ENCODE measurements at places on chromosomes 6 and 20.

GRCh38 chr6:53320964-53321363, 27.8 kb downstream of the ELOVL5 start:
- no peak for DNase-seq

DNA sequence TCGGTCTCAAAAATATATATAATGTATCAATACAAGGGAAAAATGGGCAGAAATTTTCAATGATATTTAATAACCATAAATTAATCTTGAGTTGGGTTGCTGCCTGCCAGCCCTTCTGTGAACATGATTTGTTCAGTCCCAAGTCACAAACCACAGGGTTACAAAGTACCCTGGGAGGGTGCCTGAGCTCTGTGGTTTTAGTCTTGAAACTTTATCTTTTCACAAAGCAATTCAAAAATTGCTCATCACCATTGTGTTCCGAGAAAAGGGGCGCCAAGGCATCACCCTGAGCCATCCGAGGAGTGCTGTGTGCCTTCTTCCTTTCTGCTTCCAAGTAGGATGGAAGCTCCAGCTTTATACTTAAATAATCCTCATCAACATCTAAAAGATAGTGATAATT, 141.6 kb upstream of the AKAP12 start:
- DNase-seq = no peak

DNA sequence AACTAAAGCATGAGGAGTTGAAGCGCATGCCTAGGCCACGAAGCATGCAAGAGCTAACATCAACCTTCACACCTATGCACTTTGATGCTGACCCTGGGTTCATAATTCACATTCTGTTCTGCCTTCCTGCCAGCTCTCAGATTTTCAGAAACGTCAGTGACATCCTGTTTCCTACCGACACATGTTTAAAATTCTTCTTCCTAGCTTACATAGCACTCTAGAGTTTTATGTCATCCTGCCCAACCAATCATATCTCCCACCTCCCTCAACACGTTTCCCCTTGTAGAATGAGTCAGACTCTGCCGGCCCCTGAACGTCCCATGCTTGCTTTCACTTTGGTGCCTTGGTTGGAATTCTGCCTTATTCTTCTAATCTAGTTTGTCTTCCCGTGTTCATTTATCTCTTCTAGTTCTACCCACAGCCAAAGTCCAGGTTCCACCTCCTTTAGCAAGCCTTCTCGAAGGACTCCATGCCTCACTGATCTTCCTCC, 97.2 kb upstream of the MAP7 start:
- peak; percentile 78 for DNase-seq

DNA sequence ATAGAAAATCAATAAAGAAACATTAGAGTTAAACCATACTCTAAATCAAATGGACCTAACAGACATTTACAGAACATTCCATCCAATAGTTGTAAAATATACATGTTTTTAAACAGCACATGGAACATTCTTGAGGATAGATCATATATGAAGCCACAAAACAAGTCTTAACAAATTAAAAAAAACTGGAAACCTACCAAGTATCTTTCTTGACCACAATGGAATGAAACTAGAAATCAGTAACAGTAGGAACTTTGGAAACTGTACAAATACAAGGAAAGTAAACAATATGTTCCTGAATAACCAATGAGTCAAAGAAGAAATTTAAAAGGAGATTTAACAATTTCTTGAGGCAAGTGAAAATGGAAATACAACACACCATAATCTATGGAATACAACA, 91.2 kb upstream of the GLP1R start:
- no peak for DNase-seq

- no peak for DNase-seq
Measured at GRCh38 chr6:35585658-35586057, 73.0 kb upstream of the TULP1 start.

DNA sequence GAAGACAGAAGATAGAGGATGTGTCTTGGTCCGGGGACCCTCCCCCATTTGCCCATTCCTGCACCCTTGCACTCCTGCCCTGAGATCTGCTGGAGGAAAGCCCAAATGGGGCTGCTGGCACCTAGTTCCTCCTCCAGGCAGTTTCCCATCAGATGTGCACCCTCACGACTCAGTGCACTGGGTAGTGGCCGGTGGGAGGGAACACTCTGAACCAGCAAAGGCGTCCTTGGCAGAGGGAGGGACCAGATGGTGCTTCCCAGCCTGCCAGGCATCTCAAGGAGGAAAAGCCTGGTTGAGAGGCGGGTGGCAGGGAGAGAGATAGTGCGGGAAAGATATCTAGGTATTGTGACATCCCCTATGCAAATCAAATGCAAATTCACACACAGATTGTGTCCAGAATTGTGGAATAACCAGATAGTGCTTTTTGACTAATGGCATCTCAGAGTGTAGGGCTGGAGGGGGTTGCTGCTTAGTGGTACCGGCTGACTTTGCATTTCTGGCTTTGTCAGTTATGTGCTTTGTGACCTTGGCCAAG, 19.5 kb downstream of the TMEM151B start:
- DNase-seq = no peak
